ENCODE measurements at places on chromosomes 5 and 9.

GRCh38 chr9:29001006-29001405, 1427.7 kb upstream of the C9orf72 start:
- DNase-seq, result no peak

DNA sequence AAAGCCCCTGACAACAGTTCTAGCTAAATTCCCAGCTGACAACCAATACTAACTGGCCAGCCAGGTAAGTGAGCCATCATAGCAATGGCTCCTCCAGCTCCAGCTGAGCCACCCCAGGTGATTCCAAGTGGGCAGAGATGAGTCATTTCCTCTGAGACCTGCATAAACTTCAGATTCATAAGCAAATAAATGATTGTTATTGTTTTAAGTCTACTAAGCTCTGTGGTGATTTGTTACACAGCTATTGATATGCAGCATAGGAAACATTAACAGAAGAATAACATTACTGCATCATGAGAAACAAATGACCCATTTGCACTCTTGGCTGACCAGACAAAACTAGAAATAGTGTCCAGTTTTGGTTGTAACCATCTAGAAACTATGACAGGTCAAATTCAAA, 60.3 kb downstream of the TTC39B start:
- DNase-seq, result no peak

DNA sequence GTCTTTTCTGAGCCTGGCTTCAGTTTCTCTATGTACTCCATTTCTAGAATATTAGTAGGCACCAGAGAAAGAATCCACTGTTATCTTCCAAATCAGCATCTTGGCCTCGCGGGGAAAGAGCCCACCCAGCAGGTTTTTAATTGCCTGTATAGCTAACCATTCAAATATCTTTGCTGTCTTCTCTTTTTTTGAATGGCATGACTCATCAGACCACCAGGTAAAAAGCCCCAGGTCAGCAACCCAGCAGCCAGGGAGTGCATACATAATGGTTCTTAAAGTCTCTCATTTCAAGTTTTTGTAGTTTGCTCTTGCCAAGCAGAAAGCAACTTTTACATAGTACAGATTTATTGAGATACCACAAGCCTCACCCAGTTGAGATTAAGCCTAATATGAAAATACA, 50.7 kb downstream of the TMEM167A start:
- DNase-seq, result no peak

- no peak for DNase-seq
These were observed 5.5 kb upstream of the SUSD3 start for GRCh38 chr9:93052791-93053540.

GRCh38 chr9:114633438-114634089, 22.5 kb downstream of the TMEM268 start:
- no peak for DNase-seq

- DNase-seq, result no peak
These were observed 957 bp downstream of the PRELID1 start for GRCh38 chr5:177304392-177305119.

DNA sequence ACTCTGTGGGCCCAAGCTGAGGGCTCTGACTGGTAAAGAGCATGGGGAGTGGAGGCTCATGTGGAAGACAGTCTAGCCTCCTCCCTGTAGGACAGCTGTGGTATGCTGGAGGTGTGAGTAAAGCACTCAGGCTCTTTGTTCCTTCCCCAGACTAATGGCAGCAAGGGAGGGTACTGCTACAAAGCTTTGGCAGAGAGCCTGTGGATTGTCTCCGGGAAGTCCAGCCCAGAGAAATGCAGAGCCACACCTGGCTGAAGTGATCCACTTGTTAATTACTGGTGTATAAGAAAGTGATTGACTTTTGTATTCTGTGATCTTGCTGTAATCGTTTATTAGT, 161.7 kb downstream of the OXCT1 start:
- DNase-seq, result no peak

- DNase-seq, result no peak
These were observed 1548.6 kb downstream of the EFNA5 start for GRCh38 chr5:106121972-106122605.

DNA sequence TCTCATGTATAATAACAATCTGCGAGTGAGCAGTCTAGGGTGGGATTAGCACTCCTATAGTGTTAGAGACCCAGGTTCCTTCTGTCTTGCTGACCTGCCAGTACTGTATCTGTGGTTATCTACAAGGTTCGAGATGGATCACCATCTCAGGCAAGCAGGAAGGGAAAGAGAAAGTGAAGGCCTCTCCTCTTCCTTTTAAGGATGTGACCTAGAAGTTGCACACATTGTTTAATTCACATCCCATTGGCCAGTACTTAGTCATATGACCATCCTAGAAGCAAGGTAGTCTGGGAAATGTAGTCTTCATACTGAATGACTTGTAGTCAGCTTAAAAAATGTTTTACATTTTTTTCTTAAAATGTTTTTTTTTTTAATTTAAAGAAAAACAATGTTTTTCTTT, 168.6 kb downstream of the CARTPT start:
- no peak for DNase-seq

DNA sequence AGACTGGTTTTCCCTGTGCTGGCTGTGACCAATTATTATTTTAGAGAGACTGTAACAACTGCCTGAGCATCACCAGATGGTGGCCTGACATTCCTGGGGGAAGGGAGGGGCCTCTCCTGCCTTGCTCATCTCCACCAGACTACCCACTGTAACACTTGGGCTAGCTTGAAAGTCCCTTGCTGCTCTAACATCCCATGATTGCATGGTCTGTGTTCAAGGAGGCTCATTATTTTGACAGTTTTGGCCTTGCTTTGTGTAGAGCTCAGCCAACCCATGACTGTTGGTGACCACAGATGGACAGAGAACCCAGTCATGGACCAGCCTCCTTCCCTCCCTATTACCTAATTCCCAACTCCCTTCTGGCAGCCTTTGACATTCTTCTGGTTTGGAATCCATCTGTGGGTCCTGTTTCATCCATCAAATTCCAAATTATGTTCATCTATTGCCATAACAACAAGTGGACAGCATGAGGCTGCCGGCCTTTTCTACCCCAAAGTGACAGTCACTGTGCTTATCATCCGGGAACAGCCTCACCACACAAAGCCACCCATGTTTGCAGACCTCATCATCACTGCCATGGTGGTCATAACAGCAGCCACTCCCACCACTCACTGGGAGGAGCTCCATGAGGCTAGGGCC, 49.0 kb upstream of the ICE1 start:
- no peak for DNase-seq

DNA sequence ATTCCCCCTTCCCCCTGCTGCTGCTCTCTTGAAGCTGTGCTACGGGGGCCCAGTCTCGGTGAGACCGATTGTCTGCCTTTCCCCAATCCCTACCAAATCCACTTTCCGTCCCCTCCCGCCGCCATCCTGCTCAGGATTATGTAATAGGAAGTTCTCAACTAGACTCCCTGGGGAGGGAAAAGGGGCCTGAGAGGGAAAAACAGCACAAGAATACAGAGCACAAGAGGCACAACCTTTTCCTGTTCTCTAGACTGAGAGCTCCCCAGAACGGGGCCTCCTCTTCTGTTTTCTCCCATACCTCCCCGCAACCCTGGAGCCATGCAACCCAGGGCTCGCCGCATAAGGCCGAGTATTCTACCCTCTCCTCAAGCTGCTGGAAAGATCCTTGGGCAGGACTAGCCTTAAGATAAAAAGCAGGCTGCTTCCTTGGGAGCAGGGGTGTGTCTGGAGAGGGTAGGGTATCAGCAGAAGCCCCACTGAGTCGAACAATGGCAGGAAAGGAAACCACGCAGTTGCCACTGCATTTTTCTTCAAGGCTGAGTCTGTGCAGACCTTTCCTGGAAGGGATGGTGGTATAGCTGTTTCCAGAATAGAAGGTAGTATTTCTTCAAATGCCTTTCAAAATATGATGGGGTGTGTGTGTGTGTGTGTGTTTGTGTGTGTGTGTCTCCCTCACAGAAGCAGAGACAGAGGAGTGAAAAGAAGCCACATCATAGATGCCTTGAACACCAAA, 12.9 kb downstream of the MYORG start:
- no peak for DNase-seq

DNA sequence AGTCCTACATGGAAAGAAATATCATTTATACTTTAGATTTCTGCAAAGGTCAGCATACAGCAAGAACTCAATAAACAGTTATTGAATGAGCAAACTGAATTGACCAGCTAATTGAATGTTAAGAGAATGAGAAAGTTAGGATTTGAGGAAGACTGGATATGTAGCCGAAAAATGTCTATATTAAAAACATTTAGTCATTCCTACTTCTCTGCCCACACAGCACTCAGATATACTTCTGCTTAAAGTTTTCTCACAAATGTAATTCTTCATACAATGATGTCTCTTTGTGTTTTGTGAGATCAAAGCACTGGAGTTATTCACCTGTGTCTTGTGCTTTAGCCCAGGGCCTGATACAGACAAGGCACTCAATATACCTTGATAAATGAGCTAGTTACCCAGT, 188.6 kb downstream of the PARP8 start:
- DNase-seq, result no peak

- no peak for DNase-seq
These were observed 95.7 kb upstream of the ITGA1 start for GRCh38 chr5:52692039-52692438.

- no peak for DNase-seq
These were observed 11.1 kb downstream of the PTGES2 start for GRCh38 chr9:128116104-128117083.
